Activated CD8-positive, alpha-beta memory T cell treated with anti-CD3 and anti-CD28 coated beads, Interleukin-2, amount 50 U/mL, for 48 hours (primary cell): ENCODE measurements at places on chromosomes 5 and 9.

DNA sequence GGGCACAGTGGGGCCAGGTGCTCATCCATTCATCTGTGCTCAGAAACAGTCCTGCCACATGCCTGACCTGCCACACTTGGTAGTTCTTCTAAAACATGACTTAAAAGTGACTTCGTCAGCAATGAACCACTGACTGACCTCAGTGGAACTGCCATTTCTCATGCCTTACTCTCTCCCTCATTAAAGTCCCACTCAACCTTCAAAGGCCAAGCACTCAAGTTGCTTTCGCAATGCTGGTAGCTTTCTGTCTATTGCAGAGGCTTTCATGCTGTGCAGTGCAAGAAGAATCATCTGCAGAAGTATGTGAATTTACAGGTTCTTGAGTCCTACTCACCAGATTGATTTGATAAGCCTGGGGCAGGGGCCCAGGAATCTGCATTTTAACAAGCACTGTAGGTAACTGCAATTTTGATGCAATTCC is 23.9 kb downstream of the B4GALT1 start:
- peak; percentile 52 for DNase-seq

DNA sequence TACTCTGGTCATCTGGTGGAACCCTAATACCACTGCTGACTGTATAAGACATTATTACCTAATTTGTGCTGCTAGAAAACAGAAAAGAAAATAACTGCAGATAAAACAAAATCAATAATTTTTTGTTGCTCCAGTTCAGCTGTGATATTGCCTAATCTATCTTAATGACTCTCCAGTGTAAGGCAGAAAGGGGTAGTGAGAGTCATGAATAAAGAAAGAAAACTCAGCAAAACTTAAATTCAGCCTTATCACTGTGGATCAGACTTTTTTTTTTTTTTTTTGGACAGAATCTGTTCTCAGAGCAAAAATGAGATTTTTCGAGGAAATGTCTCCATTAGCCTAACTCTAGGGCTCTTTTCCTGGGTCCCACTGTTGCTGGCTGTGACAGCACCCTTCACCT is 1.1 kb upstream of the DOCK2 start:
- DNase-seq: no peak

DNA sequence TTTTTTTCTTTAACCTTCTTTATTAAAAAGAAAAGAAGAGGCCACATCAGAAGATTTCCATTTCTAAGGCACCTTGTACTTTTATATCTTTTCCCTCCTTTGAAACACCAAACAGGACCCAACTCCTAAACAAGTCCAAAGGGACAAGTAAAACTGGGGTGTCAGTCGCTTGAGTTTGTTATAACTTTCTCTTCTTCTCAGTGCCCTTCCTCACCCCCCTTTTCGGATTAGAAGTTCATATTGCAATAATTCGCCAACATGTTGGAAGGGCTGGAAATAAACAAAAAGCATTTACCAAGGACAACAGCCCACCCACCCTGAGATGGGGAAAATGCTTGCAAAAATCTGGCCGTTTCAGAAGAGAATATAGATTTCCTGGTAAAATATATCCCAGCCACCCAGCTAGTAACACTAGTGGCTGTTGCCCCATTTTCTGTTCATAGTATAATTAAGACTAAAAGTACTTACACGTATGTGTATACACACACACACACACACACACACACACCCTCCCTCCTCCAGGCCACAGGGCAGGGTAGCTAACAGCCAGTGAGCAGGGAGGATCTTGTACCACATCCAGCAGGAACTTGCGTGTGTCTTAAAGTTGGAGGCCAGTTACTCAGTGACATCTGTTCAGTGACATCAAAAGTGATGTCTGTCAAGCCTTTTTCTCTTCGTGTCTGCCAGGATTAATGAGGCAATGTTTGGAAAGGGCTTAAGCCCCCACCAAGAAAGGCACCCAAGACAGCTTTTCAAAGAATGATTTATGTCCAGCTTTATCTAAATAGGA is 149.1 kb upstream of the KLF4 start:
- DNase-seq: no peak

DNA sequence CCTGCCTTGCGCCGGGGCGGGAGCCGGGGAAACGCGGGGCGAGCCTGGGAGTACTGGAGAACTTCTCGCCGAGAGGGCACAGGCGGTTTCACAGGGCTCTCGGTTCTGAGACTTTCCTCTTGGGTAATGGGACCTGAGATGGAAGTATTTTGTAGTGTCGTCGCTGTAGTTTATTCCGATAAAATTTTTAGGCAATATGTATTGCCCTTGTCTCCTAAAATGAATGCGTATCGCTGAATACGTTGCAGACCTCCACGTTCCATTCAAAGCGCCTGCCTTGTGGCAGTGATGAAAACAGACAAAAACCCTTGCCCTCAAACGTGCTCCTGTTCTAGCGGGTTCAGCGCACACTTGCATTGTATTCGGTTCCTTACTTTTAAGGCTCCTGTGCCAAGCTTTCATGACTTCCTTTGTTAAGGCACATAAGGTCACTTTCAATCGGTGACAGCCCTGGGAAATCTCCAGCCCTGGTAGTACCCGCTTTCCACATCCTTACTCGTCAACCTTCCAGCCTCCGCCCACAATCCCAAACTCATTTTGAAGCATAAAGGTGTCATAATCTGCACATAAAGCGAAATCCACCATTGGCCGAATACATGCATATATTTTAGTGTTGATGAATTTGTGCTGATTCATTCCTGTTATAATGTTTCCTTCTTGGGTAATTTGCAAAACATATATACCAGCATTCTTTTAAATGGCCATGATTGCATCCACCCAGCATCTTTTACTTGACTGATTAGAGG is 694 bp downstream of the RMI1 start:
- DNase-seq: no peak

DNA sequence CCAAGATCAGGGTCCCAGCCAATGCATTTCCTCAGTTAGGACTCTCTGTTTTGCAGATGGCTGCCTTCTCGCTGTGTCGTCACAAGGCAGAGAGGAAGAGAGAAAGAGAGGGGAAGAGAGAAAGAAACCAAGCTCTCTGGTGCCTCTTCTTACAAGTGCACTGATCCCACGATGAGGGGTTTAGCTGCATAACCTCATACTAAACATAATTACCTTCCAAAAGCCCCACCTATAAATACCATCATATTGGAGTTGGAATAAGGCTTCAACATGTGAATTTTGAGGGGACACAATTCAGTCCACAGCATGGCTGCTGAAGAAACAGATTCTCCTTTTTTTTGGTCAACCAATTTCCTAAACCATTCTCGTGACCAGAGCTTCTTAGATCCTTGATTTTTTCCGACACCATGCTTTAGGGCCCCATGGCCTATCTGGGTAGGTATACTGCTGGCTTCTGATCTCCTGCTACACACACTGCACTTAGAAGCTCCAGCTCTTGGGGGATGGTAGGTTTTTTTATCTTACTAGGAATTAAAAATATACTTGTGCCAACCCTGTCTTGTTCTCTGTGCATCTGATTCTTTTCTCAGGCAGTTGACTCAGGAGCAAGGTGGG is 5.1 kb downstream of the CAMK4 start:
- no peak for DNase-seq

DNA sequence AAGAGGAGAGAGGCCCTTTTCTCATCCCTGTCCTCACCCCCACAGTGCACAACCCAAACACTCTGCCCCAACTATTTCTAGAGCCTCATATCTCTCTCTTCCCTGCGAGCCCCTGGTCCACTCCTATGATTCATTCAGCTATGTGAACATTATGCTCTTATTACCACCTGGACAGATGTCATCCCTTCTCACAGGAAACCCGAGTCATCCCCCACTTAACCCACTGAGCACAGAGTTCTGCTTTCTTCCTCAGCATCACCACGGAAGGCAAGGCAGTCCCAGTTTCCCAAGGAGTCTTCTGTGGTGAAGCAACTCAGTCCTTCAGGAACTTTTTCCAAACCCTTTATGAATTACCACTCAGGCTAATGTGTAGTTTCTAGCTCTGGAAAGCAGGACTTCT is 1.3 kb downstream of the DNAI1 start:
- DNase-seq: no peak

DNA sequence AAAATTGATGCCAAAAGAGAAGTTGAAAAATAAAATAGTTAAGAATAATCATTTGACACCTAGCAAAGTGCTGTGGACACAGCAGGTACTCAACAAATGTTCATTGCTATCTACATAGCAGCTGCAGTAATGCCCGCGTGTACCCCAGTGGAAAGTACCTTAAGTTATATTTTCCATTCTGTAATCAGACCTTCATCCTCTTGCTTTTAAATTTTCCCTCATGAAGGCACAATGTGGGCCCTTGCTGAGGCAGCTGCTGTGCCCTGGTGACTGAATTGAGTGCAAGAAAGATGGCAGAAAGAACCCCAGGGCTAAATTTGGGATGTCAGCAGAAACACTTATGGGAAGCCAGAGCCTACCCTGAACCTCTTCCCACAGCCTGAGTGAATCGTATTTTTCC is 65.9 kb downstream of the CYFIP2 start:
- DNase-seq: no peak

DNA sequence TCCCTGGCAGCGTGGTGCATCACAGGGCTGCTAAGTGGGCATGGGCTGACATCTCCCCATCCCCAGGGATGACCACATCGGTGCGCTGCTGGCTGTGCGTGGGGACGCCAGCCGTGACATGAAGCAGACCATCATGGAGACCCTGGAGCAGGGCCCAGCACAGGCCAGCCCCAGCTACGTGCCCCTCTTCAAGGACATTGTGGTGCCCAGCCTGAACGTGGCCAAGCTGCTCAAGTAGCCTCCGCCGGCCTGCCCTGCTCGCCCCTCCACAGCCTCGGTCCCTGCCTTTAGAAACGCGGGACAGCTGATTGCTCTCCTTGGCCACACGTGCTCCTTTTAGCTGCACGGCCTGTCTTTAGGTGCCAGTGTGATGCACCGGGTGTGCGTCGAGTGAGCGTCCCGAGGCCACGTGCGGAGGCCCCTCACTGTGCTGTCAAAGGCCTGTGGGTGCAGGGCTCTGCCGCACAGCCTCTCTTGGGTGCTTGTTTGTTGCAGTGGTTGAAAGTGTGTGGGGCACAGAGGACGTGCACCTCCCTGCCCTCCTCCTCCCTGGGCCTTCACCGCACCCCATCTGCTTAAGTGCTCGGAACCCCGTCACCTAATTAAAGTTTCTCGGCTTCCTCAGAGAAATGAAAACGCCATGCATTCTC is 23.8 kb downstream of the EXOC3 start:
- DNase-seq: no peak

DNA sequence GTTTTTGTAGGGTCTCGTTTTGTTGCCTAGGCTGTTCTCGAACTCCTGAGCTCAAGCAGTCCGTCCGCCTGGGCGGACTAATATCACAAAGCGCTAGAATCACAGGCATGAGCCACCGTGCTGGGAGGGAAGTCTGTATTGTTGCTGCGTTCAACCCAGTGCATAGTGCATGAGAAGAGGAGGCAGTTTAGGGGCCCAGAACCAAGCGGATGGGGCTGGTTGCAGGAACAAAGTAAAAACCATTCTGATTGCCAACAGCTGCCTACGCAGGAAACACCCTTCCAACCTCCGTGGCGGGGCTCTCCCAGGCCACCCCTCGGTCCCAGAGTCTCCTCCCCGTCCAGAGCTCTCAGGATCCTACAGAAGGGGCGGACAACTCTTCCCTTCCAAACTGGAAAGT is 87.1 kb downstream of the ANXA2R start:
- no peak for DNase-seq

DNA sequence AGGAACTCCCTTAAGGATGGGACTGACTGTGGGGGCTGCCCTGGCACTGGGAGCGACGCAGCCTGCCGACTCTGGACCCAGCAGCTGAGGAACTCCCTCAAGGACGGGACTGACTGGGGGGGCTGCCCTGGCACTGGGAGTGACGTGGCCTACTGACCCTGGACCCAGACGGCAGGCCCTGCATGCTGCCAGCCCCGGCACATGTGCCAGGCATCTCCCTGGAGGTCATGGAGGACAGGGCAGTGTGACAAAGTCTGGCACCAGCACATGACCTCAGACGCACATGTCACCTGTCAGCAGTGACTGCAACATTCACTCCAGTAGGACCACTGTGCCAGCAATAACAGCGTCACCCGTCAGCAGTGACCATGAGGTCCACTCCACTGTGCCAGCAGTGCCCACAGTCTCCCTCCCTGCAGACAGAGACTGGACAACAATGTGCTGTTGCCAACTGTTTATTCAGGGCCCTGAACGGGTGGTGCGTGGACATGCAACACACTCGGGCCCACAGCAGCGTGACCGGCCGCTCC is 4.5 kb downstream of the FBXW5 start:
- DNase-seq: no peak

DNA sequence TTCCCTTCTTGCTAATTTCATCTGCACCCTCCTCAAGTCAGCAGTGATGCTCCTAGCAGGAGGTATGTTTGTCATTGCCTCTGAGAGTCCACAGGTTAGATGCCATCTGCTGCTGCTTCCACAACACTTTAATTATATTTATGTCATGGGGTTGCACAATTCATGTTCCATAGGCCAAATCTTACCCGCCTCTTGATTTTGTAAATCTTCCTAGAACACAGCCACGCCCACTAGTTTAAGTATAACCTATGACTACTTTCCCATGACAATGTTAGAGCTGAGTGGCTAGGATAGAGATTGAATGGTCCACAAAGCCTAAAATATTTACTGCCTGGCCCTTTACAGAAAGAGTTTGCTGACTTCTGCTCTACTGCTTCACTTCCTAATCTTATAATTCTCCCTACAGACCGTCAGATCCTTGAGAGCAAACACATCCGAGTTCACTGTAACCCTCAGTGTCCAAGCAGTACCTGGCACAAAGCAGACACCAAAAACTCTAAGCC is 21.1 kb downstream of the LIFR start:
- DNase-seq: no peak

DNA sequence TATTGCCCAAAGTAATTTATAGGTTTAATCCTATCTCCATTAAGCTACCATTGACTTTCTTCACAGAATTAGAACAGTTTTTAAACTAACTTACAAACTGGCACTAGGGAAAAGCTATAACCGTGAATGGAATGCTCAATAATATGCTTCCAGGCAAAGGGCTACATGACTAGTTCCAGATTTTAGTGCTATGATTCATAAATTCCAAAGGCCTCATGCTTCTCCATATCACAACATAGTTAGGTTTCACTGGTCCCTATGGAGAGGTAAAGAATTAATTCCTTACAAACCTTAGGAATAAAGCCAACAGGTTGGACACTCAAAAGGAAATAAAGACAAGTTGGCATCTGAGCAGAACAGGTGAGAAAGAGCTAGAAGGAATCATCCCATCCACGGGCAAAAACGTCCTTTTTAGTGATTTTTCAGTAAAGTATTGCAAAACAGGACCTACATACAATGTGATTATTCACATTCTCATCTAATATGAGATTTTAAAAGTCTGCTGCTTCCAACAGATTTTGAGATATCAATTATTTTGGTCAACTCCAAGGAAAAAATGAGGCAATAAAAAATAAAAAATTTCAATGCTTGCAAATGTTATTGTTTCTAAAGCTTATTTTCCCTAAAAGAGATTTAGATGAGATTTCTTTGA is 97.0 kb upstream of the TARS1 start:
- no peak for DNase-seq
